ENCODE measurements at places on chromosomes 3 and 15. TPM values are rescaled to one million over a fixed set of nuclear protein-coding genes. Genes with fewer than 3 reads are reported as not detected.

GRCh38 chr15:97084650-97085049 lies 754.1 kb downstream of the NR2F2 start:
- DNase-seq: no peak

Gene FAM3D
- not detected for total RNA-seq

DNA sequence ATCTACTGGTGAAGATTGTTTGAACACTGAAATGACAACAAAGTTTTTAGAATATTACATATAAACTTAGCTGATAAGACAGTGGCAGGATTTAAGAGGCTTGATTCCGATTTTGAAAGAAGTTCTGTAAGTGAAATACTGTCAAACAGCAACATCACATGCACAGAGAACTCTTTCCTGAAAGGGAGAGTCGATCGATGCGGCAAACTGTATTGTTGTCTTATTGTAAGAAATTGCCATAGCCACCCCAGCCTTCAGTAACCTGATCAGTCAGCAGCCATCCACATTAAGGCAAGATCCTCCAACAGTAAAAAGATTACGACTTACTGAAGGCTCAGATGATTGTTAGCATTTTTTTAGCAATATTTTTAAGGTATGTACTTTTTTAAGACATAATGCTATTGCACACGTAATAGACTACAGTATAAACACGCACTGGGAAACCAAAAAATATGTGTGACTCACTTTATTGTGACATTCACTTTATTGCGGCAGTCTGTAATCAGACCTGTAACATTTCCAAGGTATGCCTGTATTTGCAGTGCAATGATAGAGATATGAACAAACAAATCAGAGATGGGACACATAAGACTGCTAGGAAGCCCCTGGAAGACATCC lies 225.6 kb upstream of the UBE2E1 start:
- DNase-seq: no peak

Gene STAC
- total RNA-seq: 2.2 TPM

DNA sequence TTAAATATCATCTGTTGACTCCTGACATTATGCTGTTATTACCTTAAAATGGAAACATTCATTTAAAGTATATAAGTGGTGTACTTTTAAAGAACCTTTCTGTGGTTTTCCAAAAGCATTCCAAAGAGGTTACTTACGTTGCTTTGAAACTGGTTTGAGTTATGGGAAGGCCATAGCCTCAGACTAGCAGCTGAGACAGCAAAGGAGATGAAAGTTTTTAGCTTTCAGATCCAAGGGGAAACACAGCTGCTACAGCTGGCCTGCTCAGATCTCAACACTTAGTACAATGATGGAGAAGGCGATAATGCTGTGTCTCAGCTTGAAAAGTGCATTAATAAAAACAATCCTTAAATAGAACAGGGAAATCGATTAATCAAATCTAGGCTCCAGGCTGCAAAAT lies 921.1 kb downstream of the ROBO1 start:
- DNase-seq: peak; percentile 28

Data from SK-MEL-5 (cell line).